ENCODE measurements at places on chromosomes 1 and 21.

GRCh38 chr1:27489501-27489972 is 430 bp downstream of the WASF2 start:
- peak; percentile 13 for DNase-seq

- DNase-seq, result no peak
These were observed 42.9 kb downstream of the UMODL1 start for GRCh38 chr21:42113926-42114409.

DNA sequence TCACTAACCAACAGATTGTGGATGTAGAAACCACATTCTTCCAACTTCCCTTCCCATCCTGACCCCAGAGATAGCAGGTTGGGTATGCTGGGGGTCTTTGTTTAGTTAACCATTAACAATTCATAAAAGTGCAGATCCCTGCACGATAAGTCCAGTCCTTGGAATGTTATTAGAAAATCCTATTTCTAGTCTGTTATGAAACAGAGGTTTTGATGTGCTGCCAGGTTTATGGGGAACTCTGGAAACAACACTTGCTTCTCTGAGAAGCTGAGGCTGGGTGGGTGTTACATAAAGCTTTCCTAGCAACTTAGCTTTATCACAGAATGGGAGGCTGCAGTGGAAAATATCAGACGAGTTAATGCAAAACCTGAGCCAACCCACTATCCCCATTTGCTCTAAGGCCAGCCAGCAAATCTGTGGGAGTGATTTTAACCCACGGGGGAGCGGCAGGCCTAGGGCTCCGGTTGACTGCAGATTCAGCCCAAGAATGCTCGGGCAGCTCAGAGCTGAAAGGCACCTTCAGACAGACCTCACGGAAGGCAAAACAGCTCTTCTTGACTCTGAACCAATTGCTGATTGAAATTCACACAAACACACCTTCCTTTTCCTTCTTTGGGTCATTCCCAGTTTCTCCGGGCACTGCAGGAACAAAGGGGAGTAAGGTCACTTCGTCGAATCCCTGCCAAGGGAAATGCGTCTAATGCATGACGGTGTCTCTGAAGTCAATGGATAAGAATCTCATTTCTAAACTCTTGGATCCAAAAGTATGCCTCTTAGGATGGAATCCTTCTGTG is 111.7 kb upstream of the IRF2BP2 start:
- DNase-seq, result no peak

GRCh38 chr1:241142493-241142892 is 214.5 kb downstream of the RGS7 start:
- no peak for DNase-seq

DNA sequence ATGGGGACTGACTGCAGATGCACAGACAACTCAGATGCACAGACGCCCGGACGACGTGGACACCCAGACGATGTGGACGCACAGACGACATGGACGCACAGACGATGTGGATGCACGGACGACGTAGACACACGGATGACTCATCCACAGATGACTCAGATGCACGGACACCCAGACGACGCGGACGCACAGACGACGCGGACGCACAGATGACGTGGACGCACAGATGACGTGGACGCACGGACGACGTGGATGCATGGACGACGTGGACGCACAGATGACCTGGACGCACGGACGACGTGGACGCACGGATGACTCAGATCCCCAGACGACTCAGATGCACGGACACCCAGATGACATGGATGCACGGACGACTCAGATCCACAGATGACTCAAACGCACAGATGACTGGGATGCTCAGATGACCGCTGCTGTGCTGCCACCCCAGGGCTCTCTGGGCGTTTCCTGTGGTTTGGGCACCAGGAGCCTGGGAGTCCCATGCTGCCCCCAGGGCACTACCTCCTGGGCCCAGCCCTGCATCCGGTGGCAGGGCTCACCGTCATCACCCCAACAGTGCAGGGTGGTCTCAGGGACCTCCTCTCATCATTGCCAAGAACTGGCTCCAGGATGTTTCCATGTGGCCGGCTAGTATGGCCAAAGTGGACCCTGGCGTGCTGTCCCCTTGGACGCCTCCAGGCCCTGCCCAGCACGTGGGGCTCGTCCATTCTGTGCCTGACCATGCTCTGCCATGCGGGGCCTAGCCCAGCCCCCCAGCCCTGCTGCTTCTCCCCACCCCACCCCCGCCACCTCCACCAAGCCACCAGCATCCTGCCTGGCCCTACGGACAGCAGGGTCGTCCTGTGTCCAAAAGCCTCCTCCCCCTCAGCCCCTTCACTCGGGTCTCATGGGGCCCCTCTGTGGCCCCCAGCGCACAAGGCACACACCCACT is 14.0 kb downstream of the FAAP20 start:
- no peak for DNase-seq

DNA sequence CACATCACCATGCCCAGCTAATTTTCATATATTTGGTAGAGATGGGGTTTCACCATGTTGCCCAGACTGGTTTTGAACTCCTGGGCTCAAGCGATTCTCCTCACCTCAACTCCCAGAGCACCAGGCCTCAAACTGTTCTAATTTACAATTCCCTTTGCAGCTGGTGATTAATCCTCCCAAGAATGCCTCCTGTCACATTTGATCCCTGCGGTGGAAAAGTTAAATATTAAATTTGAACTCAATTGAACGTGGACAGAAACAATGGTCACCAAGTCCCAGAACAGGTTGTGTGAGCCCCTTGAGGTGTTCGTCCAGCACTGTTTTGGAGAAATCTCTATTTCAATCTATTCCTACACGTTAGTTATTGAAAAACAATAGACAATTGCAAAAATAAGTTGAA is 2.0 kb upstream of the ANKRD35 start:
- no peak for DNase-seq

DNA sequence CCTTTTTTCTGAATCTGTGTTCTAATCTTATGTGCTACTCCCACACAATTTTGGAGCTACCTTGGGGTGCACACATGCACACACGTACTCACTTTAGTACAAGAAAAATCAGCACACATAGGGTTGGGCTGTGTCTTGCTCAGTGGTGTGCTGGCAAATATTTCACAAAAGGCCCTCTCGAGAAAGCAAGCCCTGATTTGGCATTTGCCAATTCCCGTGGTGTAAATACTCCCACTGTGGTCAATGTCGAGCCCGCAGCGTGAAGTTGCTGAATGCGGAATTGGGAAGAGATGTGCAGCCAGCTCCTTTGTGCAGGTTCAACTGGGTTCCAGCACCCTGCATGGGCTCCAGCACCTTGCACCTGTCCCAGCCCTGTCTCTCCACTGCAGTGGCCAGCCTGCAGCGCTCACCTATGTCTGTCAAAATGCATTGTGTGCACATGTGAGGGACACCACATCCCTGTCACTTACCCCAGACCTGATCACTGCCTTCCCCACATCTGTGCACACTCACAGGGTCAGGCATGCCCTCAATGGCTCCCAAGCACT is 78.4 kb upstream of the WNT4 start:
- DNase-seq, result no peak

DNA sequence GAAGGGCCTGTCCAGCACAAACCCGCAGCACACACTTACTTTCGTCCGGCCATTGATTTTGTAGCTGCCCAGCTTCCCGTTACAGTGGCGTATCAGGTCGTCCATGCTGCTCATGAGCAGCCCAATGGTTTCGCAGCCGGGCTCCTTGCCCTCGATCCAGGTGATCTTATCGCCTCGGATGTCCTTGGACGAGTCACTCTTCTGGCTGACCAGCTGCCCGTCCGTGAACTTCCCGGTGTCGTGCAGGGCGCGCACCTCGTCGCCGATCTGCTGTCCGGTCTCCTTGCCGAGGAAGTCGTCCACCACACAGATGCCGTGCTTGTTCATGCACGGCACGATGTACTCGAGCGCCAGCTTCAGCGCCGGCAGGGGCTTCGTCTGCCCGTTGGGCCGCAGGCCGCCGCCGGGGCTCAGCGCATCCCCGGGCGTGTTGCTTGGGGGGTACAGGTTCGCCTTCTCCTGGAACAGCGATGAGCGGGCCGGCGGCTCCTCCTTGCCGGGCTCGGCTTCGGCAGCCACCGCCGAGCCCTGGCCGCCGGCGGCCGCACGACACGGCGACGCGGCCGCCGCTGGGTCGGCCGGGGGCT is 1.0 kb downstream of the EGLN1 start:
- peak; percentile 39 for DNase-seq

DNA sequence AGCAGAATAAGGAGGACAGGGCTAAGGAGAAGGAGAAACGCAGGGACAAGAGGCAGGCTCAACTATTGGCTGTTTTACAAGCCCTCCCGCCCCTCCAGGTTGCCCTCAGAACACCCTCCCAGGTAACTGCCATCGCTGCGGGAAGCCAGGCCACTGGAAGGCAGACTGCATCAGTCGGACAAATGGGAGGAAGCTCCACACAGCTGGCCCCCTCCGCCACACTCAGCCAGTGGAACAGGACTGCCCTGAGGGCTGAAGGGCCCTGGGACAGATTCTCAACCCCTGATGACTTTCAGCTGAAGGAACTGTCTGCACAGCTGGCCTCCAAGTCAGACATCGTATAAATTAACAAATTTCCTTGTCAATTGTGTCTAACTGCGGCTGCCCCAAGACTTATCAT is 21.8 kb downstream of the LRRC3 start:
- DNase-seq, result no peak

DNA sequence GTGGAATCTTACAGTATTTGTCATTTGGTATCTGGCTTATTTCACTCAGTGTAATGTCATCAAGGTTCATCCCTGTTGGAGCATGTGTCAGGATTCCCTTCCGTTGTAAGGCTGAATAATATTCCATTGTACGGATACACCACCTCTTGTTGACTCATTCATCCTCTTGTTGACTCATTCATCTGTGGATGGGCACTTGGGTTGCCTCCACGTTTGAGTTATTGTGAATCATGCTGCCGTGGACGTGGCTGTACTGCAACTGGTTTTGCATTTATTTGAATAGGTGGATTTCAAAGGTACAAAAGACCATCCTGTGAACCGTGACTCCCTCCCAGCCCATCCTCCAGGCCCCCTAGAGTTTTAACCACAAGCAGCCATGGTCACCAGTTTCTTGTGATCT is 11.9 kb upstream of the TCP10L start:
- no peak for DNase-seq

DNA sequence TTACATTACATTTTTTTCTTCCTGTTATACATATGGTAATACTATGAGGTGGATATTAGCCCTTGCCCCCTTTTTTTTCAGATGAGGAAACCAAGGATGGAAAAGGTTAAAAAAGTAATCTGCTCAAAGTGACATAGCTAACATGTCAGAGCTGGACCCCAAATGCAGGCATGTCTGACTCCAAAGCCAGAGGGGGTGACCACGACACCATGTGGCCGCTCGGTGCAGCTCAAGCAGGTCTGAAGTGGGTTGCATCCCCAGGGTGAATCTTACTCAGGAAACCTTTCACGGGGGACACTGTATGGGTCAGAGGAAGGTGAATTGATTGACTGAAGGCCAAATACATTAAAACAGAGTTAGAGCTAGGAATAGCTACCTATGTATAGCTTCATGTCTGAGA is 34.8 kb downstream of the CD34 start:
- DNase-seq, result no peak

- DNase-seq, result peak; percentile 21
These were observed 1.4 kb downstream of the NUCKS1 start for GRCh38 chr1:205748403-205749233.

DNA sequence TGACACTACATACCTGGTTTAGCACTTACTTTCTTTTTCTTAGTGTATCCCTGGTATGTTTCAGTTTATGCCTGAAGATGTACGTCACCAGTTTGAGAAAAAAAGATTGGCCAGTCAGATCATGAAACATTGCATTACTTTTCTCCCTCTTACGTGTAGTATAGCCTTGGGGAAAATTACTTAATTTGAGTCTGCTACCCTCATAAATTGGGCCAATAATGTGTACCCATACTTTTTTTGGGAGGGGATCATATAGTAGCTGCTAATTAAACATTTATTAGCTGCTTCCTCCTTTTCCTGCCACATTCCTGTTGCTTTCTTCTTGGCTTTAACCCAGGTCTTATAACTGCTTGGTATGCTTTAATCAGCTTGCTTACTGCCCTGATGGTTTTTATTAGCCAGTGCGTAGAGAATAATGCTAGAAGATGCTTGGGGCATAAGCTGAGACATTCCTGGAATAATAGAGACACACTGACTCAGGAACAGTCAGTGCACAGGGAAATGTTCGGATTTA is 32.1 kb downstream of the RABGAP1L start:
- no peak for DNase-seq

DNA sequence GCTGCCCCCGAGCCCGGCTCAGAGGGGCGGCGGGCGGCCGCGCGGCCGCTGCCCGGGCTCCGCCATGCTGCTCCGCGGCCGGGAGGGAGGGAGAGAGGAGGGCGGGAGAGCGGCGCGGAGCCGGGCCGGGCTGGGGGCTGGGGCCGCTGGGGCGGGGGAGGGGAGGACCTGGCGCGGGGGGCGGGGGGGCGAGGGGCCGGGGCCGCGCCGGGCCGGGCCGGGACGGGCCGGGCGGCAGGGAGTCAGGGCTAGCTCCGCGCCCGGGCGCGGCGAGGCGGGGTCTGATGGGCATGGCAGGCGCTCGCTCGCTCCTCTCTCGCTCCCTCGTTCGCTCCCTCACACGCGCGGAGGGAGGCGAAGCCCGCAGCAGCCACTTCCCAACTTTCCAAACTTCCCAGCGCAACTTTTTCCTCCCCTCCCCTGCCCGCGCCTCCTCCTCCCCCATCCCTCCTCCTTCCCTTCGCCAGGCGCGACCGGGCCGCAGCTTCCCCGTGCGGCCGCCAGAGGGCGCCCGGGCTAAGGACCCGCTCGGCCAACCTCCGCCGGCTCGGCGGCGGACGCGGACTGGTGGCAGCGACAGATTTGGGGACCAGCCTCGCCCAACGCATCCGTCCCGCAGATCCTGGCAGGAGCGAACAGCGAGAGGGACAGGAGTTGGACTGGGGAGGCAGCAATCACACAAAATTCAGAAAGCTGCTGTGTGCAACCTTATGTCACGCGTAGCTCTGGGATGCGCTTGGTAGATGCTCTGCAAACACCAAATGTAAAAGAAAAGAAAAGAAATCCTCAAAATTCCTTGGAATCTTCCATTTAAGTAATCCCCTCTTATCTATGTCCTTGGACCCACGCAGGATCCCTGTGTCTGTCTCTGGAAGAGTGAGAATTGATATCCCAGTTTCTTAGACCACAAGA is at the start of gene TRABD2B:
Gene TRABD2B, minus strand, starts transcription at position 97 of the 912 bp plus-strand sequence.
- peak; percentile 37 for DNase-seq

- DNase-seq, result no peak
These were observed 72.7 kb downstream of the WDR4 start for GRCh38 chr21:42806509-42807140.

GRCh38 chr1:89640440-89640839 is 7.5 kb downstream of the LRRC8C start:
- DNase-seq, result no peak

GRCh38 chr1:66654643-66655042 is 97.6 kb upstream of the DYNLT5 start:
- no peak for DNase-seq

Data from SK-N-DZ (cell line).